Activated CD4-positive, alpha-beta T cell treated with anti-CD3 and anti-CD28 coated beads for 4 hours (primary cell): ENCODE measurements at places on chromosomes 5 and 9.

DNA sequence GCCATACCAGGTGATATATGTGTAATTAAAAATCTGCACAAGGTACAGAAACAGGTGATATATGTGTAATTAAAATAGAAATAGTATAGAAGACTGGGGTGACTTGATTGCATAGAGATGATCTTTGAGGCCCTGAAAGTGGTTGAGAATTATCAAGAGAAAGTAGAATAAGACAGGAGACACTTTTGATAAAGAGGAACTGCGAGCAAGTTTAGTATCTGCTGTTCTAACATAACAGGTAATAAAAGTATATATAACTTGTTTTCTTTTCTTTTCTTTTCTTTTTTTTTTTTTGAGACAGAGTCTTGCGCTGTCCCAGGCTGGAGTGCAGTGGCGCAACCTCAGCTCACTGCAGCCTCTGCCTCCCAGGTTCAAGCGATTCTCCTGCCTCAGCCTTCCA, 5.4 kb downstream of the SNX2 start:
- no peak for DNase-seq

DNA sequence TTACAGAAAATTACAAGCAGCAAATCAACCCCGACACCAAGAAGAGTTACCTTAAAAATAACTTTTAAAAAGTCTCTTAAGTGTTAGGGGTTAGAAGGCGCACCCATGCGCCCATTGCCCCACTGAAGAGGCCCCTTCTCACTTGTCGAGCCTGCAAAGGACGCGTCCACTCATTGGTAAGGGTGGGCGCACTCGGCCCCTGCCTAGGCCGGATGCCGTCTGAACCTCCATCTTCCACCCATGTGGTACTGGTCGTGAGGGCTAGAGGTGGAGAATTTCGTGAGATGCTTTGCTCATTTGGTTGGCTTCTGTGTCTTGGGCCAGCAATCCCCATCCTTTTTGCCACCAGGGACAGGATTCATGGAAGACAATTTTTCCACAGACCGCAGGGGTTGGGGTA, 27.5 kb upstream of the LRRC14B start:
- no peak for DNase-seq

DNA sequence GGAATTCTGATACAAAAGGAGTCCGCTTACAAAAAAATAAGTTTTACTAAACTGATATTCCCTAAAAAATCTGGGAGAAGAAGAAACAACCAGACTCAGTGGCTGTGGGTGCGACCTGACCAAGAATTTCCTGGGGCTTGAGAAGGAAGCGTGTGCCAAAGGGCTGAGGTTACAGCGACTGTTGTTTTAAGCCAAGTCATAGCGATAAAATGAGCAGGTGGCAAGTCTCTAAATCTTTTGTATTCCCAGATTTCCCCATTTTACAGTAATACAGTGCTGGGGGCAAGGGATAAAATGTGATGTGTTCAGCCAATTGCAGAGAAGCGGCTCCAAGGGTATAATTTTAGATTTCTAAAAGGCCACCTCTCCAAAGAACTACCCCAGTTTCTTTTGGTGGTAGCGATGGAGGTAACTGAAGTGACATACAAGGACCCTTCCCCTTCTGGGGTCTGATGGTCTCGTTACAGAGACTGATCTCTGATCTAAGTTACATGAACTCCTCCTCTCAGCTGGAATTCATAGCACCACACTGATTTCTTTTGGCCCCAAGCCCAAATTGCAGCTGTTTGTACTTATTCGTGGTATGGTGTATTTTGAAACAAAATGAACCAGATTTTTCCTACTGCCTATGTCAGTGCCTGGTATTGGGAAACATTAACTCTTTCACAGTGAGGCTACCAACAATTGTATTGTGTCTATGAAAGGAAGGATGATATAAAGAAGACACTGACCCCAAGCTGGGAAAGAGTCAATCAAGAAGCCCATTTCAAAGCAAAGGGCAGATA, 41.6 kb downstream of the LPAR1 start:
- DNase-seq: no peak

DNA sequence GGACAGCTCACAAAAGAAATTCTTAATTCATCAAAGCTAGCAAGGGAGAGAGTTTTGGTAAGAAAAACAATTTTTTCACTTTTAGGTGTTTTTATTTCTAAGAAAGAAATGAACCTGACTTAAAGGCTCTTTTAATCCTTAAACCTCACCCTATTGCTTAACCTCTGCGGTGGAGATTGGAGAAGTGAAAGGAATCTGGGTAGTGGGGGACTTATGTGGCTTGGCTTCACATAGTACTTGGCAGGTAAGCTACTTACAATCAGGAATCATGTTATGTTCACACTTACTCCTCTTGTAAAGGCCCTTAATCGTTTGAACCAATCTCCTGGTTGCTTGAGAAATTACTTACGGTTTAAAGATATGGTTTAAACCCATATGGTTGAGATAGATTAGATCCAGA, 104.8 kb downstream of the ISOC1 start:
- no peak for DNase-seq

- DNase-seq: no peak
These were observed 88.8 kb downstream of the NR3C1 start for GRCh38 chr5:143314659-143315058.

DNA sequence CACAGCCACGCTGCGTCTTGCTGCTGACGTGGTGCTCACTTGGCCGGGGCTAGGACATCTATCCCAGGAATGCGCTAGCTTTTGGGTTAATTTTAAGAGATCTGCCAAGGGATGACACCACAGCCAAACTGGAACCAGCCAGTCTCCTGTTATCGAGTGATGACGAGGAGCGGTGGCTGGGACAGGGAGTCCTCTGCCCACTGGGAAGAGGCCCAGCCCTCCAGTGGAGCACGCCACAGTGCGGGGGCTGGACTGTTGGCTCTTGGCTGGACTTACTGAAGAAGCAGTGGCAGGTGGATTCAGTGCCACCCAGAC, 55.1 kb upstream of the PHYKPL start:
- DNase-seq: no peak

DNA sequence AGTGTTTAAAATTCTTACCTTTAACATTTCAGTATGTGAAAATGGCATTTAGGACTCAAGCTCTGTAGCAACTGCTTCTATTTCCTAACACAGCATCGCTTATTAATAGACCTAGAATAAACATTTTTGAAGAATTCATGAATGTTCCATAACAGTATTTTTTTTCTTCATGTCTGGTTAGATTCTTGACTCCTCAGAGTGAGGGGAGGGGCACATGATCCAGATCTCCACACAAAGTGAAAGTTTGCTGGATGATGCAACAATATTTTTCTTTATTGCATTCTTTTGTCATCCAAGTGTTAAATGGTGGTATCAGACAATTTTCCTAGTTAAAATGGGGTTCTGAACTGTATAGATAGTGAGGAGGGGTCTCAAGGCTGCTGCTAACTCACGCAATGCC, 130.8 kb upstream of the MAN2A1 start:
- DNase-seq: no peak

GRCh38 chr9:34230556-34230955, 51.7 kb downstream of the UBAP1 start:
- DNase-seq: no peak

DNA sequence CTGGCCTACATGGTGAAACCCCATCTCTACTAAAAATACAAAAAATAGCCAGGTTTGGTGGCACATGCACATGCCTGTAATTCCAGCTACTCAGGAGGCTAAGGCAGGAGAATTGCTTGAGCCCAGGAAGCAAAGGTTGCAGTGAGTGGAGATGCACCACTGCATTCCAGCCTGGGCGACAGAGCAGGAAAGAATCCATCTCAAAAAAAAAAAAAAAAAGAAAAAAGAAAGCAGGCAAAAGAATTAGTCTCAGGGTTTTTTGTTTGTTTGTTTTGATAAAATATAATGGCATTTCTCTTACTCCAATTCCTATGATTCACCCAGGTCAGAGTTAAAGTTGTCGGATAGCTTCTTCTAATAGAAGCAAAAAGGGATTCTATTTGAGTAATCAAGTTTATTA, 67.0 kb upstream of the ATG10 start:
- no peak for DNase-seq

GRCh38 chr5:93635991-93636390, 53.0 kb downstream of the NR2F1 start:
- no peak for DNase-seq
